ENCODE measurements at places on chromosomes 4 and X.

DNA sequence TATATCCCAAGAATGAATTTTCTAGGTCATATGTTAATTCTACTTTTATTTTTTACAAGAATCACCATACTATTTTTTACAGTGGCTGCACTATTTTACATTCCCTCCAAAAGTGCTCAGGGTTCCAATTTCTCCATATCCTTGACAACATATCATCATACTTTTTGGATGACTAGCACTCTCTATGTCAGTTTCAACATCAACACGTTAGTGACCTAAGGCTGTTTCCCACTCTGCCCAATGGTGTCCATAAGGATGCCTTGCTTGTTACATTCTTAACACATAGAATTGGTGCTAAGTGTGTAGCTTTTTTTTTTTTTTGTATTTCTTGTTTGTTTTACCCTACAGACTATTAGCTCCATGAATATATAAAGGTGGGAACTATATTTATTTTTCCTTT, 175.4 kb downstream of the PCDH10 start:
- no peak for DNase-seq

DNA sequence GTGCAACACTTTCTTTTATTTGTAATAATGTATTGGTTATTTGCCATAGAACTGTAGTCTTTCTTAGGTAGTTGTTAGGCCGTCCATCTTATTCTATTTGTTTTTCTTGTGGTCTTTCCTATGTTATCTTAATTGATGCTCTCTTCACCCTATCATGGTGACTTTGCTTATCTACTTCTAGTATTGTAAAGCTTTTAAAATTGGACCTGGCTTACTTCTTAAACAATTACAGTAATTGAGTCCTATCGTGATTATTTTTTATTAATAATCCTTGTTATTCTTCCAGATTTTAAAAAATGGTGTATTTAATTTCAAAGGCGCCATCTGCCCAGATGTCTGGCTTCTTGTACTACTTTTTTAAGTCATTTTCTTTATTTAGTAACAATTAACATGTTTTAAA, 63.7 kb downstream of the CLCN5 start:
- DNase-seq: no peak

DNA sequence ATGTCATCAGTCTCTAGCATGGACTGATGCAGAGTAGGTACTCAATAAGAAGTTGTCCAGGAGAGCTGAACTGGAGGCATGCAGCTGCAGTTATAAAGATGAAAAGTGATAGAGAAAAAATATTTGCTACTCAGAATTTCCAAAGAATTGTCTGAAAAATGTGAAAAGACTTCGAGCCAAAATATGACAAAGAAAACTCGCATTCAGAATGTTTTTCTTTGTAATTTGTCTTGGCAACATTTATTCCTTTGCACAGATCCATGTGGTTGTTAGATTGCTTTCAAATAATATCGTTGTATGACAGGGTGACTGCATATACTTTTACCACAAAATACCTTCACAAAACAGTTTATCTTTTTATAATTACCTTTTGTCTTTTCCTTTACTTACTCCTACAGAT, 128.0 kb upstream of the SLC4A4 start:
- DNase-seq: no peak

GRCh38 chr4:68257719-68258118, 12.2 kb upstream of the TMPRSS11B start:
- DNase-seq: no peak

GRCh38 chr4:12881945-12882584, 602.1 kb downstream of the RAB28 start:
- DNase-seq: no peak

GRCh38 chr4:10413177-10413576, 44.0 kb downstream of the ZNF518B start:
- no peak for DNase-seq

DNA sequence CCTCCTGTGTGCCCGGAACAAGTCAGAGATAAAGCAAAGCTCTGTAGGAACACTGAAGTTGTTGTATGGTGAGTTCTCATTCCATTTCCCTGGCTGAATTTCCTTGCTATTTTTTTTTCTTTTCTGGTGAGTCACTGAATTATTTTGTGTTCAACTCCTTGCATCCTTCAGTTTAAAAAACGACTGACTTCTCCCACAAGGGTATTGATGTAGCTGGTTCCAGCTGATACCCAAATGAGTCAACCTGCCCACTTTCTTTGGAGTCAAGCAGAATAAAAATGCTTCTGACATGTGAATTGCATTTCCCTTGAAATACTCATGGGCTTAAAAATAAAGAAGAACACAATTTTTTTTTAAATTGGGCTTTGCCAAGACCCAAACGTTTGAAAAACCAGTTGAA, 85.5 kb downstream of the SHOX start:
- DNase-seq: no peak

- DNase-seq: peak; percentile 79
These were observed 38.9 kb downstream of the PAGE2 start for GRCh38 chrX:55127692-55128091.

- no peak for DNase-seq
These were observed 1.2 kb upstream of the MAGEA10 start for GRCh38 chrX:152139589-152139988.

DNA sequence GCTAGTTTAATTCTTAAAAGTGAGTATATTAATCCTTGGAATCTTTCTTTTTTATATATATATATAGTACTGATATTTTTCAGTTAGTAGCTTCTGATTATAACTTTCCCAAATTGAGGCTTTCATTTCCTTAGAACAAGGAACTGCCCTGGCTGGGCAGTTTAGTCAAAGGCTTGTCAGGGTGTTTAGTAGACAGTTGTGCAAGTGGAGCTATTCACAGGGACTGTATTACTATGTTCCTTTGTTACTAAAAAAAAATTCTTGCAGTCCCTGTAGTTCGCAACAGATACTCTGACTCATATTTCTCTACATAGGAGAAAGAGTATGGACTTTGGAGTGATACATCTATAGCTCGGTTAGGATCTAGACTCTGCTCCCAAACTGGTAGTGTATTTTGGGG, 20.8 kb downstream of the USO1 start:
- DNase-seq: peak; percentile 83

GRCh38 chr4:128227991-128228571, 59.5 kb downstream of the PGRMC2 start:
- DNase-seq: peak; percentile 7

DNA sequence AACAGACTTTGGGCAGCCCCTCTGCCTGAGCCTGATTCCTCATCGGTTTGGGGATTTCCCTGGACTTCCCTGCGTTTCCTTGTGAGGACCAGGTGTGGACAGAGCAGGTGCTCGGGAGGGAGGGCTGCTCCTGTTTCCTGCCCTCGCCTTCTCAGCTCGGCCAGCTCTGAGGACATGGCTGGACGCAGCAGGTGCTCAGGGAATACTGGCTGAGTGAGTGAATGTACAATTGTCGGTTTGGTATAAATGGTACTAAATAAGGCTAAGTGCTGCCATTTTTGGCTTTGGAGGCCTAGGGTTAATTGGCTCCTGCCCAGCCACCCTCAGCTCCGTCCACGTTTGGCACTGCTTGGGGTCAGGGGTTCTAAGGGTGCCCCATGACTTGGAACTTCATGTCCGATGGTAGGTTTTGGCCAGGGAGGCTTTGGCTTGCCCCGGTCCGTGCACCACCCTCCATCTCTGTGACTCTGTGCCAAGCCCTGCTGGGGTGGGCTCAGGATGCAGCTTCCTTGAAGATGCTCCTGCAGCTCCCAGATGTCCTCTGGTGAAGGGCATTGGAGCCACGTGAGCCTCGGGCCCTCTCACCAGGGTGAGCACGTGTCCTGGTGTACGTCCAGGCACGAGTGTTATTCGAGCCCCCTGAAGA, 45.0 kb upstream of the NKX1-1 start:
- no peak for DNase-seq

DNA sequence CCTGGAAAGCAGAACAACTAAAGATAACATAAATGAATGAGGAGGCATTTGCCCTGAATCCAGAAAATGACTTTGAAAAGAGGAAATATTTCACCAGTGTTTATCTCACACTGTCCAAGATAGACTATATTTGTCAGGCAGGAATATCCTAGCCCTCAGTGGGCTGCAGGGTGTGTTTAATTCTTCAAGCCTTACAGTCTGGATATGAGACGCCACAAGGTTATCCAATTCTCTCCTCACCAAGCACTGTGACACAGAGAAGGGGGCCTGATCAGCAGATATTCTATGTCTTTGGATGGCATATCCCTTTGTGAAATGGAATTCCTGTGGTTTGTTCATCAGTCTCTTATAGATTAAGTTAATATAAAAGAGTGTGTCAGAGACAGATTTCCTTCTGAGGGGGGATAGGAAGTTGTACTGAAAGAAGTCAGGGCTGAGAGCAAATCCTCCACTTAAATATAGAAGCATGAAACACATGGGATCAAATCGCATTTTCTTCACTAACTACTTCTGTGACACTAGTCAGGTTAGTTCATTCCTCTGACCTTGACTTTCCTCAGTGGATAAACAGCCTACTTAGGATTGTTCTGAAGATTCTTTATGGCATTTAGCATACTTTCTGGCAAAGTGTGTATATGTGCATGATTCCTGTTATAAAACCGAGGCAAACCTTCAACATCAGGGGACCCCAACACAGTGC, 6.8 kb upstream of the G3BP2 start:
- DNase-seq: peak; percentile 19

- no peak for DNase-seq
These were observed 135.1 kb upstream of the GEMIN8 start for GRCh38 chrX:14164828-14165227.

DNA sequence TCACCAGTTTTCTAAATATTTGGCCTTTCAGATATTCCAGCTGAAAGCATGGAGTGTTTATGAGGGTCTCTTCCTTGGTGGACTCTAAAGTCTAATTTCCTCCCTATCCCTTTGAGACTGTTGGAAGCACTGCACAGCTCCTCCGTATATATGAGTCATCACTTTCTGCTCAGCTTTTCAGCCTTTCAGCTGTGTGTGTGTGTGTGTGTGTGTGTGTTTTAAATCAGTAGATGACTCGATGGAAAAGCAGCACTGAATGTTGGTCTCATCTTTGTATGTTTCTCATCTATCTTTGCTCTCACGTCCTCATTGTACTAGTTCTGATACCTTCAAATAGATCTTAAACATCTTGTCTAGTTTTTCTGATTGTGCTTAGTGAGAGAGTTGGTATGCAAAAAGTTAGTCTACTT, 81.6 kb downstream of the ZFX start:
- peak; percentile 80 for DNase-seq

DNA sequence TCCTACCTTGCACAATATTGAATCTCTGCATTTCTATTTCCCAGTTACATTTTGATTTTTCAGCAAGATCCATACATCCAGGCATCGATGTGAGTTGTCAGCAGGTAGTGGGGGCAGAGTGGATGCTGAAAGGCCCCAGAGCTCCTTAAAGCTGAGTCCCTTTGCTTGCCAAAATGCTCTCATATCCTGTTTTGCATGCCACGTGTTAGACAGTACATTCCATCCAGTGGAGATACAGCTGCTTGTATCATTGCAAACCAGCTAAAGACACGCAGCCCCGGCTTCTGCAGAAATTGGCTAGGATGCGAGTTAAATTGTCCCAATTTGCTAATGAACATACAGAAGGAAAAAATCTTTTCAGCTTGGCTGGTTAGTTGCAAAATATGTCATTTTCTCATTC, 179.6 kb upstream of the MXRA5 start:
- no peak for DNase-seq

DNA sequence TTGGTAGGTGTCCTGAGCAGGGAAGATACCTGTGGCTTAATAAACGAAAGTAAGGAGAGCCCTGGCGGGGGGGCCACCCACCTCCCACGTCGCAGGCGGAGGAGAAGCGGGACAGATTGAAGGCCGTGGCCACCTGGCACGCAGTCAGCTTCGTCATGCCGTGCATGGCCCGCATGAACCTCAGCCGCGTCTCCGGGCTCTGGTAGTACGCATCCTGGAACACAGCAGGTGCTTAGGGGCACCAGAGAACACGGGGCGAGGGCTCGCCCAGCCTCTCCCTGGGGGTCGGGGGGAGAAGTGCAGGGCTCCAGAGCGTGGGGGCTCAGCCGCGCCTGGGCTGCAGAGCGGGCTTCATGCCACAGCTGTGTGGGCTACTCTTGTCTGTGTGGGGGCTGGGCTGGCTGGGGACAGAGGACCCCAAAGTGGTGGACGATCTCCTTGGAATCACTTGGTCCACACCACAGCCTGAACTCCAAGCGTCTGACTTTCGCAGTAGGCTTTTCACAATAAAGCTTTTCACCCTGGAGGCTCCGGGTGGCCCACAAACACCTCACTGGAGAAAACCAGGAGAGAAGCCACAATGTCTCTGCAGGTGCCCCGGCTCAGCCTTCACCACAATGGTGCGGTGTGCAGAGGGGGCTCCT, 27.1 kb upstream of the SLC25A6 start:
- DNase-seq: no peak

- DNase-seq: no peak
These were observed 6.4 kb downstream of the EVC2 start for GRCh38 chr4:5701971-5702370.

- no peak for DNase-seq
These were observed 84.7 kb downstream of the NHS start for GRCh38 chrX:17459661-17460060.

- no peak for DNase-seq
These were observed 53.0 kb upstream of the NKX1-1 start for GRCh38 chr4:1459081-1459721.

DNA sequence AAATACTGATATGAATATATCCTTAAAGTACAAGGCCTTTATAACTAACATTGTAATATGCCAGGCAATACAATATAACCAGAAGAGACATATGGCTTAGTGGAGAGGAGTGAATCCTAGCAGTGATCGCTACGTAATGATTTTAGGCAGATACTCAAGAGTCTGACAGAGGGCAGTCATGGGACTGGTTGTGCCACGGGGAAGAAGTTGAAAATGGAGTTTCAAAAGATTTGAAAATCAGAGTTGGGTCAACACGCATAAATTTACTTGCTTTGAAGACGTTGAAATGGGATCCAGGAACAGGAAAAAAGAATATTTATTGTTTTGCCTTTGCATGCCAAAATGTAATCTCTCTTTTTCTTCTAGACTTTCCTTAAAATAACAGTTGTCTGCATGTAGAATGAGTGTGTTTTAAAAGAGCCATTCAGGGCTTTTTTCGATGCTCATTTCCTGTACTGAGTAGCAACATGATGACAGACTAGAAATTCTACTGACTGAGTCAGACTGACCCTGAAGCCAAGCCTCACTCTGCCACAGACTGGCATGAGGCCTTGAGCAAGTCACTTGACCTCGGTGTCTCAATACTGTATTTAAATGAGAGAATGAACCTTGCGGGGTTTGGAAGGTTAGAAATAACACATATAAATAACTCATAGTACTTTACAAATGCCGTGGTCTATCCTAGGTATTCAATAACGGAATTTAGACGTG, 8.1 kb upstream of the SMS start:
- DNase-seq: peak; percentile 92

DNA sequence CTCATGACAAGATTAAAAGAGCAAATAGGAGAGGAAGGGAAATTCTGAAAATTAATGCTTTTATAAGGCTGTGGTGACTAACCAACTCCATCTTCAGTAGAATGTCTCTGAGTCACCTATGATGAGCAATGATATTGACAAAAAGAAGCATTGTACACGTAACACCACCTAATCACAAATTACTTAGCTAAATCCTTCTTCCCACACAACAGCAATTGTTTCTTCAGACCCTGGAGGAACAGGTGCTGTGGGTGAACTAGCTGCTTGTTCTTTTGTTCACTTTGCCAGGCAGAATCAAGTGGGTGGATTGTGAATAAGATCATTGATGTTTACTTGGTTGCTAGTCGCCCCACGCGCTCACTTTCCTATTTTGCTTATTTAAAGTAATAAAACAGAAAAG, 315.5 kb downstream of the CAMK2D start:
- DNase-seq: peak; percentile 86

All from amniotic epithelial cell (primary cell).